ENCODE measurements at places on chromosomes 5 and 9.

DNA sequence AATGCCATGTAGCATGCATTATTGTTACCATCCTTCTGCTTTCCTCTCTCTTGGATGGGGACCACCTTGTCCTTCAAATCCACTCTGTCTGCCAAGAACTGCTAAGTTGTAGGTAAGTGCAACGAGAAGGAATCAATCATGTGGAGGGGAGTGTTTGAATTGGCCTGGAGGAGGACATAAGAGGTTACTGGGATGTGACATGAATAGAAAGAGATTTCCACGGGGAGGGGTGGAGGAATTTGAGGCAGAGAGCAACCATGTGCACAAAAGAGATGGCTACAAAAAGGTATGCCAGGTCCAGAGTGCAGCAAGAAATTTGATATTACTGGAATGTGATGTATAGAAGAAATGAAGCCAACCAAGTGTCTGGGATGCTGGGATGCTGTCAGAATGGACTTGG, 648.9 kb upstream of the KLF4 start:
- no peak for DNase-seq

DNA sequence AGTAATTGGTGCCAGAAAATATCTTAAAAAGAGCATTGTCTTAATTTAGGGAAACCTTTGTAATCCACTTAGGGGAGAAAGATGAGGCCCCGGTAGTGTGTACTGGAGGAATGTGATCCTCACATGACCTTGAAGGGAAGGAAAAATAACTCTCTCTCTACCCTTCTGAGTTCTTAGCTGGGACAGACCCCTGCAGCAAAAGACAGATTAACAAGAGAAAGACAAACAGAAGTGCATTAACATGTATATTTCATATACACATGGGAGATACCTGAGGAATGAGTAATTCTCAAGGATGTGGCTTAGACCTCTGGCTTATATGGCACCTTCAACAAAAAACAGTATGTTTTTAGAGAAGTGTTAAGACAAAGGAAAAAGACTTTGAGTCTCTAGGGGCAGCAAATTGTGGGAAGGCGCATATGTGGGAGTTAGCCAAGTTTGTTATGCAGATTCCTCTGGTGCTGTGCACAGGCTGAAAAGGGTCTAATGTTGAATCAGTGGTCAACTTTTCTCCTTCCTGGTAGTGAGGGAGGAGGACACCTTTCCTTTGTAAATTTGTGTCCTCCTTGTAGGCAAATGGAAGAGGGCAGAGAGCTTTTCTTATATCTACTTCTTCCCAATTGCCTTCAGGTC, 138.8 kb downstream of the LRRC70 start:
- no peak for DNase-seq

- no peak for DNase-seq
Observed at GRCh38 chr5:169577951-169578350, 5.6 kb upstream of the SPDL1 start.

- DNase-seq = no peak
Observed at GRCh38 chr5:157288405-157289163, 22.7 kb downstream of the CYFIP2 start.

DNA sequence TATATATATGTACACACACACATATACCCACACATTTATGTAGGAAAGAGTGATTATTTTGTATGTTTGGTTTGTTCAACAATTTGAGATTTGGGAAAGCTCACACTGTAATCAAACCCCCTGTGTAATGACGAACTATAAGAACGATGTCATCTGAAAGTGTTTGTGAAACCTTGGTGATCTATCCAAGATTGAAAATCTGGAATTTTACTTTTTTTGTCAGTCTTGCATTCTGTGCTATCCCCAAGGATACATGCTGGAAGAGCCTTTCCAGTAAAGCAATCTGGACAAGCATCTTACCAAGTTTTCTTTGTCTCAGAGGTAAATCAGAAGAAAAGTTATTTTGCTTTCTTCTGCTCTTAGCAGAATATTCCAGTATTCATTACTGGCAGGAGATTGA, 23.3 kb downstream of the SGCD start:
- DNase-seq = no peak

DNA sequence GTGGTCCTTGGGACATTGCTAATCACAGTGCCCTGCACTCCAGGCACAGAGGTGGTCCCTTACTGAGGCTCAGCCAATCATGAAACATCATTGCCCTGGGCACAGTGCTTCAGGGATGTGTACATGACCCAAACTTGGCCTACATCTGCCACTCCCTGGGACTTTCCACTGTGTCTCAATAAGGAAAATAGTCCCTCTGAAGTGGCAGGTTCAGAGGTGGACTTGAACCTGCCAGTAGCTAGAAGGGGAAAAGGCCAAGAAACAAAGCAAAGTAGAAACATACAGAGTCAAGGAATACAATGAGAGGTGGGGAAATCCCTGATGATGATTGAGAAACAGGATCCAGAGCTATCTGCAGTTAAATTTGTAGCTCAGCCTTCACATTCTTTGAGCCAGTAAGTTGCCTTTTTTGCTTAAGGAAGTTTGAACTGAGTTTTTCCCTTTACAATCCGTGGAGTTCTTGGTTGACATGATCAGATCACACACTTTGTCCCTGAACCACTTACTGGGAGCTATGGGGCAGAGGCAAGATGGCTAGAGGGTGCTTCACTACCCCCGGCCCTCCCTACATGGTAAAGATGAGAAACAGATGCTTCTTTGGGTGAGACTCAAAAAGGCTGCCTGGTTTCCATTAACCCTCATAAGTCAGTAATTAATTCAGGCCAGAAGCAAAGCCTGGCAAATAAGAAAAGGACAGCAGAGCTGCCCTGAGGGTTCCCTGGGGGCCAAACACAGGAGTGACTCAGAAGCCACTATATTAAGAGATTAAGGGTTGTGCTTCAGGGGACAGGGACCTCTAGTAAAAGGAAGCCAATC, 57.6 kb downstream of the SH3TC2 start:
- no peak for DNase-seq

DNA sequence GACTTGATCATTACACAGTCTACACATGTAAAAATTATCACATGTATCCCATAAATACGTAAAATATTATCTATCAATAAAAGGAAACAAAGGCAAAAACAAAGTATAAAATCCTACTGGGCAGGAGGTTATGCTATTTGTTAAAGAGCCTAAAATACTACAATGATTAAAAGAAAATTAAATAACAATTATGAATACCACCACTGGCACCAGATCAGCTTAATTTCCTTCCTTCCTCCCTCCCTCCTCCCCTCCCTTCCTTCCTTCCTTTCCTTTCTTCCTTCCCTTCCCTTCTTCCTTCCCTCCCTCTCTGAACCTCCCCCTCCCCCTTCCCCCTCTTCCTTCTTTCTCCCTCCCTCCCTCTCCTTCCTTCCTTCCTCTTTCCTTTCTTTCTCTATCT, 127.3 kb downstream of the HOMER1 start:
- no peak for DNase-seq

DNA sequence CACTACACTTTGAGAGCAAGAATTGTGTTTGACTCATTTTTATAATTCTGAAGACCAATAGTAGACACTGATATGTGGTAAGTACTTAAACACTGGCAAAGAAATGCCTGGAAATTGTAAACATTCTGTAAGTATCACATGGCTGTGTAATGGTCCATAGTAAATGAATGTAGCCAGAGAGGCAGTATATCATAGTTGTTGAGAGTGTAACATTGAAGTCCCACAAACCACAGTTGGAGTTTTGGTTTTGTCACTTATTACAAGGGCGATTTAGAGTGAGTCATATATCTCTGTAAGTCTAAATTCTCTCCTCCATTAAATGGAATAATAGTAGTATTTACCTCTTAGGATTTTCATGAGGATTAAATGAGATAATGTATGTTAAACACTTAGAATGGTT, 181.1 kb upstream of the MEF2C start:
- DNase-seq = no peak

- DNase-seq = no peak
Observed at GRCh38 chr9:133664173-133665050, 28.2 kb downstream of the DBH start.

DNA sequence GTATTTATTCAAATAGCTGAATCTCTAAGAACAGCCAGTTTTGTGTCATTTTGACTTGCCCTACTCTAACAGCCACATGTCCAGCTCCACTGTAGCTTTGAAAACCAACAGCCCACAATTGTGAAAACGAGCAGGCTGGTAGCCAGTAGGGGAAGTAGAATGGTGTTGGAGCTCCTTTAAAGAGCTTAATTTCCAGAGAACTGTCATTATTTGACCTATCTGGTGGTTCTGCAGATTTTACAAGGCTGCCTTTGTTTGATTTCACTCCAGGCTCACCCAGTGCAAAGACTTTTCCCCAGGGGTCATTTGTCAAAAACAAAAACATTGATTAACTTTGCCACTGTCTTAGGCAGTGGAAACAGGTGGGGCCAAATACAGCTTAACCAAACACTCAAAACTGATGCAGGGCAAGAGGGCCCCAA, 3.2 kb upstream of the PJA2 start:
- no peak for DNase-seq

GRCh38 chr9:103287361-103287760, 292.2 kb downstream of the CYLC2 start:
- no peak for DNase-seq

DNA sequence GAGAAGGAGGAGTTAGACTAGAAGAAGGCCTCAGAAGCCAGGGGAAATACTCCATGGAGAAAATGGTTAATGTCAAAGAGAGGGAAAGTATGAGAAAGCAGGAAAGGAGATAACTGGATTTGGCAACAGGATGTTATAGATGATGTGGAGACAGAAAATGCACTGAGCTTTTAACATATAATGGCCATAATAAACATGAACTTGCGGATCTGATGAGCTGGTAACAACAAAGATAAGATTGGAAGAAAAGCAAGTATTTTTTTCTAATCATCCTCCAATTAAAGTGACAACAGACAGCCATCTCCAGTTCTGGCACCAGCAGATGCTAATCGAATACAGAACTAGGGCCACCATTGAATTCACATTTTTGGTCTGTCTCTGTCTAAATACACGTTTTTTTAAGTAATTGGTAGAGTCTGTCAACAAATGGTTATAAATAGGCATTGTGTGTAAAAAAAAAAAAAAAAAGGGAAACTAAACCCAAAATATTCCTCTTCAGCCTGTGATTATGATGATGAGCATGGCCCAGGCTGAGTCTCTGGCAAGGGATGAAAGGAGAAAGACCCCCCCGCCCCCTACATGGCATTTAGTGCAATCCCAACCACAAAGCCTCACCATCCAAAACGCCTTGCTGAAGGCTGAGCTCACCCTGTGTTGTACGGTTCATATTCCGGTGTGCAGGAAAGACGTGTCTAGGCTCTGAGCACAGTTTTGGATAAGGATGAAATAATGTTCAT, 149.5 kb upstream of the LHFPL2 start:
- no peak for DNase-seq

- DNase-seq = no peak
Observed at GRCh38 chr9:136385015-136385414, 11.5 kb upstream of the CARD9 start.

DNA sequence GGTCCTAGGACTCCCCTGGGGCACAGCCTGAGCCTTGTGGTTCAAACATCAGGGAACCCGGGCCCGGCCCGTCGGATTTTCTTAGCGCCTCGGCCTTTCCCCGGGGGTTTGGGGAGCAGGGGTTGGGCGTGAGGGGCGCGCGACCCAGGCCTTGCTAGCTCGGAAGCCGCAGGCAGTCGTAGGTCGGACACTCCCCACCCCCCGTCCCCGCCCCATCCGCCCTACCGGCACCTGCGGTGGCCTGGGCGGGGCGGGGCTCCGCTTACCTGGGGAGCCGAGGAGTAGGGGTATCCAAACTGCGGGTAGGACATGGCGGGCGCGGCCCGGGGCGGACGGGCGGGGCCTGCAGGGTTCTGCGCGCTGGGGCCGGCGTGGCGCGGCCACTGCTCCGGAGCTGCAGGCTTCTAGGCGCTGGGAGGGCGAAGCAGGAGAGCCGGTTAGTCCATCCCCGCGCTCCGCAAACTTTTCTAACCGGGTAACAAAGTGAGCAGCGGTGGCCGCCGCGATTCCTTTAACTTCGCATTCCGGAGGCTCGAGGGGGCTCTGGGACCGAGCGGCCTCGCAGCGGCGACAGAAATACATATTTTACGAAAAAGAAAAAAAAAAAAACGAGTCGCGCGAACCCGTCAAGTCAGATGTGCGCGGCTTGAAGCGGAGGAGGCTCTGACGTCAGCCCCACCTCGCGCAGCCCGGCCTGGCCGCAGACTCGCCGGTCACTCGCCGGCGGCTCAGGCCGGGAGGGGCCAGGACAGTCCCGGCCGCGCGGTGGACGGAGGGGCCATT, at the start of gene IRX4:
Gene IRX4, minus strand, starts transcription at position 589 of the 783 bp plus-strand sequence. Its CDS starts 278 bp downstream, at position 311.
- no peak for DNase-seq

- no peak for DNase-seq
Observed at GRCh38 chr5:56202483-56202882, 30.6 kb downstream of the ANKRD55 start.

GRCh38 chr5:167934551-167934971, 356.9 kb upstream of the WWC1 start:
- peak; percentile 6 for DNase-seq

- DNase-seq = no peak
Observed at GRCh38 chr5:74054641-74055421, 428.8 kb downstream of the ARHGEF28 start.

DNA sequence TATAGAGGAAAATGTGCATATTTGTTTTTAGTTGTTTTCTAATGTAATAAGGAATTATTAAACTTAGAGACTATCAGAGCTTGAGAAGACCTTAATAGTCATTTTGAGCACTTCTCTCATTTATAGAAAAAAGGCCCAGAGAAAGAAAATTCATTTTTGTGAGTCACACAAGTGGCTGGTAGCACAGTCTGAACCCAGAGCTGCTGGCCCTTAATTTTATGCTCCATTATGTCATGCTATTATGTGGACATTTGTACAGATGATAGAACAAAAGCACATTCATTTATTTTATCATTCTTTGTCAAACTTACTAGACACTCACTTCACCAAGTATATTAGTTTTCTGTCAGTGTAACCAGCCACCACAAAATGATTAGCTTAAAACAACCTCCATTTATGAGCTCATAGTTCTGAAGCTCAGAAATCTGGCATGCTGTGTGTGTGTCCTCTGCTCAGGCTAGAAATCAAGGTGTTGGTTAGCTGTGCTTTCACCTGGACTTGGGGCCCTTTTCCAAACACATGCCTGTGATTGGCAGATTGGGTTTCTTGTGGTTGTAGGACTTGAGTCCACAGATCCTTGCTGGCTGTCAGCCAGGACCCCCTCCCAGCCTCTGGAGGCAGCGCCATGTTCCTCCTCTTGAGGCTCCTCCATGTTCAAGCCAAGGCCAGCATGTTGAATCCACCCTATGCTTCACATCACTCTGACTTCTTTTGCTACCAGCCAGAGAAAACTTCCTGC, 188.9 kb downstream of the ARHGAP26 start:
- no peak for DNase-seq

DNA sequence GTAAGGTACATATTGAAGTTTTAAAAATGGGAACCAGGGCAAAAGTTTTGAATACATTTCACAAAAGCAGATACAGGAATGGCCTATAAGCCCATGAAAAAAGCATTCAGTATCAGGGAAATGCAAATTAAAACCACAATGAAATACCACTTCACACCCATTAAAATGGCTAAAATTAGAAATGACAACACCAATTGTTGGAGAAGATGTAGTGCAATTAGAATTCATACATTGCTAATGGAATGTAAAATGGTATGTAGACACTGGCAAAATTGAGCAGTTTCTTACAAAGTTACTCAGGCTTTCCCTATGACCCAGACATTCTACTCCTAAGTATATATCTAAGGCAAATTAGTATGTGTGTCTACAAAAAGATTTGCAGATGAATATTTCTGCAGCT, 34.2 kb downstream of the CDC14B start:
- no peak for DNase-seq

- DNase-seq = no peak
Observed at GRCh38 chr9:11726659-11727058, 966.5 kb upstream of the TYRP1 start.

All from thoracic aorta (tissue), 2 donors.